WTC11 (cell line): ENCODE measurements at places on chromosomes 3 and 15. TPM values are rescaled to one million over a fixed set of nuclear protein-coding genes. Genes with fewer than 3 reads are reported as not detected.
A peak's percentile ranks its signal among the peaks of the same experiment; 100 is the strongest.

GRCh38 chr3:71185733-71186455, 397.6 kb downstream of the FOXP1 start:
- no peak for DNase-seq
- H3K4me1 ChIP-seq: peaks cover 17% of the 10 kb centered on the region
- H3K36me3 ChIP-seq: no peaks in the 10 kb centered on the region
- H3K27ac ChIP-seq: peak overlapping the region; percentile 9; the same call in 1 of the 2 replicates
- H3K4me3 ChIP-seq: no peak overlapping the region
- no peaks in the 10 kb centered on the region for H3K27me3 ChIP-seq

GRCh38 chr3:183774631-183775030, 50.7 kb downstream of the MAP6D1 start:
- no peaks in the 10 kb centered on the region for H3K4me1 ChIP-seq
- no peaks in the 10 kb centered on the region for H3K27me3 ChIP-seq
- H3K27ac ChIP-seq: no peak overlapping the region
- H3K36me3 ChIP-seq: peaks cover 81% of the 10 kb centered on the region
- no peak overlapping the region for H3K4me3 ChIP-seq
- DNase-seq: no peak

- peaks cover 49% of the 10 kb centered on the region for H3K36me3 ChIP-seq
- H3K27me3 ChIP-seq: no peaks in the 10 kb centered on the region
- no peak overlapping the region for H3K4me3 ChIP-seq
- no peak overlapping the region for H3K27ac ChIP-seq
Observed at GRCh38 chr15:85745023-85745422, 49.7 kb downstream of the KLHL25 start.

DNA sequence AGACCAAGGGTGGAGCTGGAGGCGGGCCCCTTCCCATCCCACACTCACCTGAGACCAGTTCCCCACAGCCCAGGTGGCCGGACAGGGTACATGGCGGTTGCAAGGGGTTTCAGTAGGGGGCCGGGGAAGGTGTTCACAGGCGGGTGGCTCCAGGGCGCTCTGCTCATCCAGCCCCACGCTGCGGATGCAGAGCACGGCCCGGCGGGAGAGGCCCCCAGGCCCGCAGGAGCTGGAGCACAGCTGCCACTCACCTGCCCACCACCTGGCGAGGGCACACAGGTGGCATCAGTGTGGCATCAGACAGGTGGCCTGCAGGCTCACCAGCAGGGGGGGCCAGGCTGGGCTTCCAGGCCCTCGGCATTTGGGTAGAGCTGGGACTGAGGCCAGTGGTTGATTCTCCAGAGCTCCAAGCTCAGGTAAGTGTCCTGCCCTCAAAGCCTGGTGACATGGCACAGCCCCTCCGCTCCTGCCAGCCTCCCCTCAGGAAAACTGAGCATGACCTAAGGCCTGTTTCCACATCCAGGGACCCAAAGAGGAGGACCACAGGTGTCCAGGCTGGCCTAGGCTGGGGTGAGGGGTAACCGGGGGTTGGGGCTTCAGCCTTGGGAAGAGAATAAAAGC, 43.8 kb downstream of the ADAMTS7 start:
- H3K27me3 ChIP-seq: no peaks in the 10 kb centered on the region
- DNase-seq: peak; percentile 28
- H3K4me3 ChIP-seq: no peak overlapping the region
- H3K36me3 ChIP-seq: 0 out of 2 replicates have a peak, but pooled peaks cover 3% of the 10 kb centered on the region

DNA sequence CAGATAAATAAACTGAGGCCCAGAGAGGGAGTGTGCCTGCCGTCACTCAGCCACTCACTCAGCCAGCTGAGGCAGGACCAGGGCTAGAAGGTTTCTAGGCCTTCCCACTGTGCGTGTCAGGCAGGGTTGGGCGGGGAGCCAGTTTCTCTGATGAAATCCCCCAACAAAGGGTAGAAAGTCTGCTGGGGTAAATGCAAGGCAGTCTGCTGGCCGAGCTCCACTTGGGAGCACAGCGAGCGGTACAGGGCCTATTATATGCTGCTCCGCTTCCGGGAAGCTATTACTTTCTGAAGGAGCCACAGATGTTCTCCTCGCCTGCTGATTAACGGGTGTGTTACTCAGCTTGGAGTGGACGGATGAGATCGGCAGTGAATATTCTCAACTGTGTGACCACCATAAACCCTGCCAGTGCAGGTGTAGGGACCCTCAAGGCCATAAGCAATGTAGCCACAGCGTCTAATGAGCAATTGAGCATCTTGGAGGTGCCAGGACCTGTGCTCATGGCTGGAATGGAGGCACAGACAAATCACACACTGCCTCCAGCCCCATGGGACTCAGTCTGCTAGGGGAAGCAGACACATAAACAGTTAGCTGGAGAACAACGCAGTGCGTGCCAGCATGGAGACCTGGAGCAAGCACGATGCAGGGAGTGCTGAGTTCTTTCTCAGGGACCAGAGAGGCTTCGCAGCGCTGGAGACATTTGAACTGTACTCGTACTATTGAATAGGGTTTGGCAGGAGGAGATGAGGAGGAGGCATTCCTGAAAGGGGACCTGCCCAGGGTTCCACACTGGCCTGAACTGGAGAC, 42.1 kb downstream of the CORO2B start:
- H3K27me3 ChIP-seq: no peaks in the 10 kb centered on the region
- H3K27ac ChIP-seq: no peak overlapping the region
- H3K4me3 ChIP-seq: no peak overlapping the region
- H3K4me1 ChIP-seq: peaks cover 18% of the 10 kb centered on the region

DNA sequence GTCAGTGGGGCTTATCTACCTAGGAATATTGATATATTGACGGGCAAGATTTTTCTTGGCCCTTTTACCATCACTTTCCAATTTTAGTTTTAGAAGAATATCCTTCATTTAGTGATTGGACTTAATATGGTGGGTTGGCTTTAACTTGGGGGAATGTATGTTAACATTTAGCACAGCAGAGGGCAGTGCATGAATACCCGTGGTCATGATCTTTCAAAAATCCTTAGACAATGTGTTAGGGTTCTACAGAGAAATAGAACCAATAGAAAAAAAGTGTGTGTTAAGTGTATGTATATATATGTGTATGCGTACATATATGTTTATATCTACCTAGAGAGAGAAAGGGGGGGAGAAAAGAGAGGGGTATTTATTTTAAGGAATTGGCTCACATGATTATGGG, 36.9 kb downstream of the GPR171 start:
- no peaks in the 10 kb centered on the region for H3K27me3 ChIP-seq
- H3K4me1 ChIP-seq: peaks cover 7% of the 10 kb centered on the region
- H3K27ac ChIP-seq: no peak overlapping the region
- H3K36me3 ChIP-seq: no peaks in the 10 kb centered on the region
- DNase-seq: no peak

- H3K4me3 ChIP-seq: no peak overlapping the region
- peaks cover 83% of the 10 kb centered on the region for H3K4me1 ChIP-seq
- peaks cover 17% of the 10 kb centered on the region for H3K36me3 ChIP-seq
- H3K27me3 ChIP-seq: no peaks in the 10 kb centered on the region
- DNase-seq: no peak
Observed at GRCh38 chr15:77508541-77509243, 88.0 kb downstream of the HMG20A start.

- no peak for DNase-seq
- no peak overlapping the region for H3K27ac ChIP-seq
- H3K27me3 ChIP-seq: peaks cover 2% of the 10 kb centered on the region; the same call in 1 of the 2 replicates
- no peak overlapping the region for H3K4me3 ChIP-seq
- H3K4me1 ChIP-seq: peaks cover 22% of the 10 kb centered on the region
Observed at GRCh38 chr3:197329382-197329781, 31.0 kb upstream of the DLG1 start.

- no peak overlapping the region for H3K27ac ChIP-seq
- no peak overlapping the region for H3K4me3 ChIP-seq
- no peak for DNase-seq
Observed at GRCh38 chr15:28937271-28937670, 51.5 kb downstream of the APBA2 start.

GRCh38 chr15:74239051-74239705, 3.1 kb downstream of the CCDC33 start:
- peaks cover 38% of the 10 kb centered on the region for H3K4me1 ChIP-seq
- peaks cover 19% of the 10 kb centered on the region for H3K27me3 ChIP-seq
- DNase-seq: no peak
- no peak overlapping the region for H3K4me3 ChIP-seq
- no peaks in the 10 kb centered on the region for H3K36me3 ChIP-seq
- H3K27ac ChIP-seq: no peak overlapping the region

- peaks cover 3% of the 10 kb centered on the region for H3K27me3 ChIP-seq
- H3K4me1 ChIP-seq: no peaks in the 10 kb centered on the region
- no peak overlapping the region for H3K4me3 ChIP-seq
- no peak overlapping the region for H3K27ac ChIP-seq
- no peak for DNase-seq
- peaks cover 72% of the 10 kb centered on the region for H3K36me3 ChIP-seq
Observed at GRCh38 chr3:217099-217813, 20.7 kb downstream of the CHL1 start.

DNA sequence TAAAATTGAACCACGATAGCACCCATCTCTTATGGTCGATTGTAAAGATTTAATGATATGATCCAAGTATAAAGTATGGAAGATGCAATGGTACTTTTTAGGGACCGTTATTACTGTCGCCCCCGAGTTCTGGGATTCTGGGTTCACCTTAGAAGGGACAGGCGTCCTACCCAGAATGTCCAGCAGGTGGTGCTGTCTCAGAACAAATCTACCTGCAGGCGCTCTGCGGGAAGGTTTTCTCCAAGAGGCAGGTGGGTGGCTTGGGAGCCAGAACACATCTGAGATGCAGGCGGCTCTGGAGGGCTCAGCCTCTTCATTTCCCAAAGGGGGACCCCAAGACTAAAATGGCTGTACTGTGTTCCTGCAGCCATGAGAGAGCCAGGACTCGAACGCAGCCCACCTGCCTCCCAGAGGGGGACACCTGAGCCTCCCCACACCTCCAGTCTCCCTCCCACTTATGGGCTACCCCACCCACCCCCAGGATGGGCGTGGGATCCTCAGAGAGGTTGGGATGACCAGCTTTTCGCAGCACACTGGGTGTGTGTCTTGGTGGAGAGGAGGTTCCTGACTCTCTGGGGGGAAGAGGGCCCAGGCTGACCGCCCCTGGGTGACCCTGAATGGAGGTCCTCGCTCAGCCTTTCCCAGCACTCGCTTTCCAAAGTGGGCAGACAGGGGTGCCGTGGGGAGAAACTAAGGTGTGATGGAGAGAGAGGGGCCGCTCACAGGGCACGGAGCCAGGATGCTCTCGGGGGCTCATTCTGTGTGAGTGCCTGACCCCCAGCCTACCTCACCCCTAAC, 28.1 kb upstream of the CORO2B start:
- H3K4me3 ChIP-seq: no peak overlapping the region
- H3K36me3 ChIP-seq: no peaks in the 10 kb centered on the region
- DNase-seq: peak; percentile 94
- H3K27ac ChIP-seq: no peak overlapping the region
- H3K4me1 ChIP-seq: no peaks in the 10 kb centered on the region

GRCh38 chr15:59378855-59379254, 6.2 kb upstream of the MYO1E start:
- H3K4me3 ChIP-seq: no peak overlapping the region
- H3K27ac ChIP-seq: no peak overlapping the region
- H3K36me3 ChIP-seq: no peaks in the 10 kb centered on the region

GRCh38 chr3:70273492-70273891, 38.9 kb downstream of the MDFIC2 start:
- H3K27ac ChIP-seq: no peak overlapping the region
- no peak overlapping the region for H3K4me3 ChIP-seq
- DNase-seq: no peak
- no peaks in the 10 kb centered on the region for H3K4me1 ChIP-seq
- H3K36me3 ChIP-seq: no peaks in the 10 kb centered on the region

DNA sequence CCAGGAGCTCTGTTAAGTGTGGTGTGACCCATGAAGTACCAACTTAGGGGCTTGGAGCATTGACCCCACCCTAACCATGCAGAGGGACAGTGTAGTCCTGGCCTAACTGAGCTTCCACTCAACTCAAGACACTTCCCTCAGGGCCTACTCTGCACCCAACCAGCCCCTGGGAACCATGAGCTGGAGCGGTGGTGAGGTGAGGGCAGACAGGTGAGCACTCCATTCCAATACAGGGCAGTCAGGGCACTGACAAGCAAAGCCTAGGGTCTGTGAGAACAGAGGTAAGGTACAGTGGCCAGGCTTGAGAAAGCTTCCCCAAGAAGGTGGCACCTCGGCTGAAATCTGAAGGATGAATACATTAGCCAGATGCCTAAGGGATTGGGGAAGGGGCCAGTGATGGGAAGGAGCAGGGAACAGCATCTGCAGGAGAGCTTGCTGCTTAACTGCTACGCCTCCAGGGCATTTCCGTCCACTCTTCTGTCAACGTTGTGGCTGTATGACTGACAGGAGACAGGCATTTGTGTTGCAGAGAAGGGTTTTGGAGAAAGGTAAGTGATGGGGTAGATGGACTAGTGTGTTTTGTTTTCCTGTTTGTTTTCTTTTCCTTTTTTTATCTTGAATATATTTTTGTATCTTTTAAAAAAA, 243.5 kb upstream of the TRIM42 start:
- no peak for DNase-seq
- H3K27ac ChIP-seq: no peak overlapping the region

- DNase-seq: no peak
- no peak overlapping the region for H3K27ac ChIP-seq
- no peak overlapping the region for H3K4me3 ChIP-seq
- no peaks in the 10 kb centered on the region for H3K27me3 ChIP-seq
- peaks cover 4% of the 10 kb centered on the region; the same call in 1 of the 2 replicates for H3K4me1 ChIP-seq
Observed at GRCh38 chr3:122101646-122102045, 46.5 kb downstream of the CD86 start.

CADM2 gene
- 18.8 to 24.1 TPM (median 21.3 TPM) in 3 replicates for total RNA-seq

UPK1B gene
- total RNA-seq: 0.18 to 0.42 TPM (median 0.41 TPM) in 3 replicates

CCR8 gene
- total RNA-seq: 0.33 TPM in 1 of 3 replicates, not detected in the others

PCCB gene
- 69.0 to 77.2 TPM (median 72.1 TPM) in 3 replicates for total RNA-seq

NEK10 gene
- 0.37 to 1.4 TPM (median 0.73 TPM) in 3 replicates for total RNA-seq

GPR149 gene
- 0.09 TPM in 1 of 3 replicates, not detected in the others for total RNA-seq

GRK7 gene
- total RNA-seq: not detected in 3 replicates

RGMA gene
- 36.9 to 47.2 TPM (median 37.7 TPM) in 3 replicates for total RNA-seq

MCF2L2 gene
- total RNA-seq: 7.3 to 9.0 TPM (median 7.5 TPM) in 3 replicates

TM6SF1 gene
- total RNA-seq: 0.48 to 0.79 TPM (median 0.60 TPM) in 3 replicates

SLC12A1 gene
- total RNA-seq: 0.15 to 0.39 TPM (median 0.39 TPM) in 3 replicates

ACAP2 gene
- 39.9 to 42.4 TPM (median 42.0 TPM) in 3 replicates for total RNA-seq
